ENCODE measurements at places on chromosomes 12 and 14. TPM values are rescaled to one million over a fixed set of nuclear protein-coding genes. Genes with fewer than 3 reads are reported as not detected.
A peak's percentile ranks its signal among the peaks of the same experiment; 100 is the strongest.

- DNase-seq = no peak
Measured at GRCh38 chr12:29695026-29695425, 88.7 kb downstream of the TMTC1 start.

DNA sequence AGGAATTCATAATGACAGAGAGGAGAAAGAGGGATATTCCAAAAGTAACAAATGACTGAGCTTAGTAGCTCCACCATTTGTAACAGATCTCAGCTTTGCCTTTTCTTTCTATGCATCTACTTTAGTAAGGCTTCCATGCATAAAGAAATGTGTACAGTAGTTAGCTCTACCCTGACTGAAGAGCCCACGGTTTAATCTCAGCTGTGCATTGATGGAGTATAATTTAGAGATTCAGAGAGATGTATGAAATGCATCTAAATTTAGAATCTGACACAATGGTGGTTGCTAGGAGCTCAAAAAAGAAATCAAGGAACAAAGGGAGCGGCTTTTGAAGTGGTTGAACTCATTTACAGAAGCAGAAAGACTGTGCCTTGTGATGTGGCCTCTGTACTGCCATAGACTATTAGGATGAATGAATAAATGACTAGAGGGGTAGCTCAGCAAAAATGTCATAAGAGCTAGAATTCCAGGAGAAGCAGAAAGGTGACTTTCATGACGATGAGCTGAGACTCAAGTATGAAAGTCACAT, 838.6 kb downstream of the RPS29 start:
- DNase-seq = no peak

DNA sequence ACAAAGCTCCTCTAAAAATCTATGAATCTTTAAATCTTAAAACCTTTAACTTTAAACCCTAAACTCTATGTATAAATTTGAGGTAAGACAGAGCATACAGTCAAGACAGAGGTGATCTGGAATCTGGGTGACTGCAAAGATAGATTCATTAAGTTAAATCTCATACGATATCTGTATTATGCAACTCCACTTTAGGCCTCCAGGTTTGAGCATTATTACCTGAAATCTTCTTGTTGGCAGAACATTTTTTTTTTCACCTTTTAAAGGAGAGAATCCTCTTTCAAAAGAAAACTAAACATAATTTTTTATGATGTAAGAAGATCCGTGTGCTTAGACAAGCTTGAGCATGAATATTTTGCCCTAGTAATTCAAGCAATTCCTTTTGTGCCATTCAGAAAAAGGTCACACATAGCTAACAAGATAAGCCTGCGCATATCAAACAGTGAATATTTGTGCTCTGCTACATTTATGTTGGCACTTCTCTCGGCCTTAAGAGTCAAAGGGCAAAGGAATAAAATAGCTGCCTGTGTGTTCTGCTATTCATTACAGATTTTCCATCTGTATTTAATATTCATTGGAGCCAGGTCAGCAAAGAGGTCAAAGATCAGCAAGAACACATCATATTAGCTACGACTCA, 163.3 kb downstream of the TMTC3 start:
- no peak for DNase-seq

GRCh38 chr12:25025260-25025659, 76.4 kb upstream of the BCAT1 start:
- DNase-seq = no peak

GRCh38 chr14:100789460-100790417, 36.2 kb upstream of the MEG3 start:
- no peak for DNase-seq

DNA sequence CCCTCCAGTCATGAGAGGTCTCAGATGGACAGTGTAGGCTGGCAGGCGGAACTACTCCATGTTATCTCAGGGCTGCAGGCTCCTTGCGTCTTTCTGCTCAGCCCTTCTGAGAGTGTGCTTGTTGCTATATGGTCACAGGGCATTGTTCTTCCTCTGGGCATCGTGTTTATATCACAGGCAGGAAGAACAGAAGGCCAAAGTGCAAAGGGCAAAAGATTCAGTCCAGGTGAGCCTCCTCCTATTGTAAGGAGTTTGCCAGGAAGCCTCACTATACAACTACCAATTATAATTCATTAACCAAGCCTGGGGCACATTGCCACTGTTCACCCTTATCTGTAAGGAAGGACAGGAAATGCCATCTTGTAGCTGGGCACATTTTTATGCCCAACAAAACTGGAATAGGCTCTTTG, 195.5 kb upstream of the KITLG start:
- DNase-seq = no peak

The INHBC gene
- total RNA-seq = not detected

- no peak for DNase-seq
Measured at GRCh38 chr12:27101290-27101689, 18.9 kb upstream of the C12orf71 start.

DNA sequence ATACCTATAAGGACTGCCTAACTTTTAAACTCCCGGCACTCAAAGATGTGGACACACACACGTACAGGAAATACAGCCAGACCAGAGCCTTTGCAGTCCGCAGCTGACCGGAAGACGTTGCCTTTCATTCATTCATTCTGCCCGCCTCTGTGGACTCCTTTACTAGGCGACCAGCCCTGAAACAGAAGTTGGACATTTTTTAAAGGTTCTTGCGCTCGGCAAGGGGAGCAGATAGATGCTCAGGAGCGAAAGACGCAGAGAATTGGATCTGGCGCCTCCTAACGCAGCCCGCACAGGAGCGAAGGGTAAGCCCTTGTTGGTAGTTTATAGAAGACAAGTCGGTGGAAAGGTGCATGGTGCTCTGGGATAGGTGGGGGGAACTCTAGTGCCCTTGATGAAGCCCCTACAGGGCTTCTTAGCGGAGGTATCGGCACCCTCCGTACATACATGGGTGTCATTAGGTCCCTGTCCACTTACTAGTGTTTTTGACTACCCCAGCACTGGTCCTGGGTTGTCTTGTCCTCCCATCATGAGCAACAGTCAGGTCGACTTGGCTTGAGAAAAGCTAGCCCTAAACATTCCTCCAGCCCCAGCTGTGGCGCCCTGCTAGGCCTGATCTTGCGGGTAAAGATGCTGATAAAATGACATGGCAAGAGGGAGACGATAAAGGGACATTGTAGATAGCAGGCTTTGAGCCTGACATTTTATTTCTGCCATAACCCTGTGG, at the start of gene KDM2B:
TSS of gene KDM2B (minus strand) at position 65 of the 727 bp plus-strand sequence. CDS start 112 bp downstream, outside the sequence.
- peak; percentile 79 for DNase-seq

- no peak for DNase-seq
Measured at GRCh38 chr12:11763760-11764520, 114.5 kb downstream of the ETV6 start.

The GLIPR1 gene
- total RNA-seq = 0.64 TPM

- no peak for DNase-seq
Measured at GRCh38 chr12:49478949-49479664, 59.7 kb upstream of the KCNH3 start.

The ZFYVE21 gene
- total RNA-seq = 23.4 TPM

The DAO gene
- total RNA-seq = 22.1 TPM

The C3AR1 gene
- total RNA-seq = not detected

- DNase-seq = peak; percentile 77
Measured at GRCh38 chr12:127607146-127607725, 659.7 kb upstream of the TMEM132C start.

The ACTN1 gene
- 78.8 TPM for total RNA-seq

DNA sequence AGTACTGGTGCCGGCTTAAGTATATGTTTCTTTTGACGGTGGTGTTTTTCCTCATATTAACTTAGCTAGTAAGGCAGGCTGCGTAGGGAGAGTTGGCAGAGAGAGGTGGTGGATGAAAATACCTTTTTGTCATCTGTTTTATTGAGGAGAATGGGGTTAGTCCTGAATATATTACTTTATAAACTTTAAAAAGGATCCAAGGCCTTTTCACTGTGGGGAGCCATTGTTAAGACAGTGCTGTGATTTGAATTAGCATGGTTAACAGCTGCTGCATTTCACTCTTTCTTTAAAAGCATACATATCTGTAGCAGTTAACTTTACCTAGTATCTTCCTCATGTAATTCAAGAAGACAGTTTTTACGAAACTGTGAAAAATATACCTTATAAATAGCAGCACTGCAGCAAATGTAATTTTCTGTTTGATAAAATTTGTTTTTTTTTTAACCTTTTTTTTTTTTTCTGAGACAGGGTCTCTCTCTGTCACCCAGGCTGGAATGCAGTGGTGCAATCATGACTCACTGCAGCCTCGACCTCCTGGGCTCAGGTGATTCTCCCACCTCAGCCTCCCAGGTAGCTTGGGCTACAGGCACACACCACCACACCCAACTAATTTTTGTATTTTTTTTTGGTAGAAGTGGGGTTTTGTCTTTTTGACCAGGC, 57.1 kb downstream of the AEBP2 start:
- no peak for DNase-seq

GRCh38 chr12:49887091-49887490, 16.6 kb downstream of the FAIM2 start:
- DNase-seq = no peak

DNA sequence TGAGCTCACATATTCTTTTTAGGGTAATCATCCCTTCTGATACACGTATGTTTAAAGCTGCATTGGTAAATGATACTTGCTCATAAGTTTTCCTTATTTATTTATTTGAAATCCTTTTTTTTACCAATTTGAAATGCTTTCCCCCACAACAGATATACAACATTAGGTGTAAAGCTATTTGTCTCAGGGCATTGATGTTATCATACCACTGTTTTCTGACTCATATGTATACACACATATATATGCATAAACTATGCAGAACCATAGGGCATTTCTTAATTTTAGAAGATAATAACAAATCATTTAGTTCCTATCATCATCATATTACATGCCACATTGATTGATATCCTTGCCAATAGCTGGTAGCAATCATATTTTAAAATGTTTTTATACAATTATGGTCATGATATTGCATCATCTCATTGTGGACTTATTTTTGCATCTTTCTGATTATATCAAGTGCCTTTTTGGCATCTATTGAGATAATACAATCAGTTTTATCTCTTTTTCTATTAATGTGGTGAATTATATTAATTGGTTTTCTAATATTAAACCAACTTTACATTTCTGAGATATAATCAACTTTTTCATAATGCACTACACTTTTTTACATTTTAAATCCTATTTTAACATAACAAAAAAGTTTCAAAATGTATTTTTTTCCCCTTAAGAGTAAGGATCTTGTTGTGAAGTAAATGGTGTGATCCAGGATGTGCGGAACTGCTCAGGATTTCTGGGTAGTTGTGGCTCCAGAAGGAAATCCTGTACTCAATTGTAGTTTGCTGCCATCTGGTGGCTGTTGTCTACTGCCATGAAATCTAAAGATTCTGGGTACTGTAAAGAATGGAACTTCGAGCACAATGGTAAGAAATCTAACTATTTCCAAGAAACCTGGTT, 16.7 kb downstream of the OR9K2 start:
- DNase-seq = peak; percentile 45

GRCh38 chr14:20195911-20196310, 5.2 kb downstream of the OR11G2 start:
- no peak for DNase-seq

- DNase-seq = no peak
Measured at GRCh38 chr14:104353921-104354701, 215.7 kb downstream of the KIF26A start.

- no peak for DNase-seq
Measured at GRCh38 chr12:51262758-51263177, 7.4 kb downstream of the SMAGP start.

- DNase-seq = no peak
Measured at GRCh38 chr14:65333943-65334687, 78.4 kb upstream of the FUT8 start.

The TAS2R20 gene
- total RNA-seq = 0.61 TPM

The CABP1 gene
- not detected for total RNA-seq

The CRY1 gene
- 142 TPM for total RNA-seq

DNA sequence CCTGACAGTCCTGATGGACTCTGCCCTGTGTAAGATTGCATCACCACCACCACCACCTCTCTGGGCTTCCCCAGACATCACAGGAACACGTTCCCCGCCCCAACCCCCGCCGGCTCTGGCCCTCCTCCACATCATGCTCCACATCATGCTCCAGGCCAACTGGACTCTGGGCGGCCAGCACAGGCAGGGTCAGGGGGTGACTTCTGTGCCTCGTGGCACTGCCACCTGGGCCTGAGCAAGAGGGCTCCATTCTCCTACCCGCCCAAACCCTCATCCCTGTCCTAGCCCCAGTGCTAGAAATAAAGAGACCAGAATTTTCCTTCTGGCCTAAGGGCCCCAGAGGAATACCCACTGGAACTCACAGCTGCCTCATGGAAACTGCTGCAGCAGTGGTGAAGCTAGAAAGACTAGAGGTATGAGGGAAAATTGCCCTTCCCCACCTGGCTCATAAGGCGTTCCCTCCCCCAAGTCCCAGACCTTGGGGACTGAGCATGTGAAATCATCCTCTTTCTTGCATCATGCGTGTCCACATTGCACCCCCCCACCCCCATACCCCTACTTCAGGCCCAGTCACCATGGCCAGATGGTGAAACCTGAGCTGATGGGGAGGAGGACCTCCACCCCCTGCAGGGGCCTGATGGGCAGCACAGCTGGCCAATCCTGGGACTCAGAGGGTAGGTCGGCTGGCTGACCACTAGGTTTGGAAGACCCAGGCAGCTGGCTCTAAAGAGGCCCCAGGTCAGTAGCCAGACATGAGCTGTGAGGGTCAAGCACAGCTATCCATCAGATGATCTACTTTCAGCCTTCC, at the start of gene INHBE:
TSS of gene INHBE (plus strand) at position 742 of the 808 bp plus-strand sequence. CDS start 230 bp downstream, outside the sequence.
- DNase-seq = no peak

- DNase-seq = no peak
Measured at GRCh38 chr14:64806202-64806861, 73.4 kb downstream of the SPTB start.

DNA sequence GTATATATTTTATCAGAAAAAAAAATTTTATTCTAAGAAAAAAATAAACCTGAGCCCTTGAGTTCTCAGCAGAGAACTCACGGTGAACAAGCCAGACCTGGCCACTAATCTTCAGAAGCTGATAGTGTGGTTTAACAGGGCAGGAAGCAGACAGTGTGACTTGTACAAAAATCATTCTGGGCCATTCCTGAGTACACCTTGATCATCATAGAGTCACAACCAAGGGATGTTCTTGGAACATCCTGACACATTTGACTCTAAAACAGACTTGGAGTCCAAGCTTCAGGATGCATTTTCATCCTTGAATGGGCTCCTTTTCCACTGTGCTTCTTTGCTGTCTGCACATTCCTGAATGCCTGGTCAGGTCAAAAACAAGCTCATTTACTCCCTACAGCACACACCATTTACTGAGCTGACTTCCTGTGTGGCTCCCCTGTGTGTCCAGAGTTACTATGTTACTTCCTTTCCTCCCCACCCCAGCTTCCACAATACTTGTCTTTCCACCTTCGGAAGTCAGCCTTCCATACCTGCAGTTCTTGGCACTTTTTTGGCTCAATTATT, 112.0 kb downstream of the ANO6 start:
- DNase-seq = no peak

The SLC25A47 gene
- total RNA-seq = 0.06 TPM

The RNF41 gene
- total RNA-seq = 66.6 TPM

- no peak for DNase-seq
Measured at GRCh38 chr12:3752096-3752709, 706 bp downstream of the CRACR2A start.
